ENCODE measurements at places on chromosomes 1 and 21.

GRCh38 chr1:44539991-44540730 is 134.1 kb downstream of the TMEM53 start:
- DNase-seq, result no peak

GRCh38 chr1:19000065-19000464 is 43.6 kb upstream of the IFFO2 start:
- no peak for DNase-seq

GRCh38 chr1:169610108-169610507 is 19.8 kb downstream of the SELP start:
- DNase-seq, result no peak

GRCh38 chr1:199172171-199173124 is 533.6 kb downstream of the PTPRC start:
- no peak for DNase-seq

GRCh38 chr1:149917571-149918144 is at the start of gene SV2A:
SV2A (minus strand) TSS chr1:149917844; CDS start chr1:149913840, 4,004 bp downstream.
- DNase-seq, result no peak

DNA sequence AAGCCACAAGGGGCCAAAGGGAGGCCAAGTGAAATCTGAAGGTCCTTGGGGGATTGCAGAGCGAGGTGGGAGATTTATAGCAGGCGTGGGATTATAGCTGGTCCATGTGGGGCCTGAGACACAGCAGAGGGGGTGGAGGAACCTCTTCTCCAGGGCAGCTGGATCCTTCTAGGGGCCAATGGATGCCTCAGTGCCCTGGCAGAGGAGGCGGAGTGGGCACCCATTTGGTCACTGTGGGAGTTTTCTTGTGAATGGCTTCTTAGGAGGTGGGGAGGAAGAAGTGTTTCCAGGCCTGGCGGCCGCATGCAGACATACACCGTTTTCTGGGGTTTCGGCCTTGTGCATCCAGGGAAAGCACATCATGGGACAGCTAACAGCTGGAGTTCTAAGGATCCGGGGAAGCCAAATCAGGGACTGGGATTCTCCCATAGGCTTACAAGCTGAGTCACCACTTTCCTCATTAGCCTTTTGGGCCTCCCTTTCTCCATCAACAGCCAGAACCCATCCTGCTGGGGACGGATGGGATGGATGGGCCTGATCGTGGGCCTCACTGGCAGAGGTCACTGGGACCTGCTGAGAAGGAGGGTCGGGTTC is 76.5 kb downstream of the RHOU start:
- DNase-seq, result no peak

All from stimulated activated CD8-positive, alpha-beta memory T cell treated with anti-CD3 and anti-CD28 coated beads, Interleukin-15, amount 100 ng/mL, for 4 hours (primary cell).